A549 (cell line): ENCODE measurements at places on chromosomes 3 and 15.

DNA sequence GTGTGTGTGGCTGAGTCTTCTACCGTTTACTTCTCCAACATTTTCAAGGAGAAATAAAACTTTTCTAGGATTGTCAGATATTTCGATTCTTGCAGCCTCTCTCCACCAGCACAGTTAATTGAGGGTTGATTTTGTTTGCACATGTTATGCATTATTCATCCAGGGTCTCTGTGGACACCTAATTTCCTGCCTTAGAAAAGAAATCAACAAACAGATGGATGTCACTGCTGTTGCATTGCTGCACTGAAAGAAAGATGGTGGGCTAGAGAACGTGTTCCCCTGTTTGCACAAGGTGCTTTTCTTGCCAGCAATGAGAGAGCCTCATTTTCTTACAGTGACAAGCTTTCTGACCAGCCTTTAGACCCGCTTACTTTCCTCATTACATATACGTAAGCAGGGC is 150.0 kb downstream of the CLSTN2 start:
- no peak for DNase-seq

DNA sequence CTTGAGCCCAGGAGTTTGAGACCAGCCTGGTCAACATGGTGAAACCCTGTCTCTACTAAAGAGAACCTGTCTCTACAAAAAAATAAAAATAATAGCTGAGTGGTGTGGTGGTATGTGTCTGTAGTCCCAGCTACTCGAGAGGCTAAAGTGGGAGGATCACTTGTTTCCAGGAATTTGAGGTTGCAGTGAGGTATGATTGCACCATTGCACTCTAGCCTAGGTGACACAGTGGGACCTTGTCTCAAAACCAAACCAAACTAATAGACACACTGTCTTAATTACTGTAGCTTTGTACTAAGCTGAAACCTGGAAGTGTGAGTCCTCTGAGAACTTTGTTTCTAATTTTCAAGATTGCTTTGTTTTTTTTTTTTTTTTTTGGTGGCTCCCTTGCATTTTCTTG is 30.4 kb downstream of the MGA start:
- DNase-seq = no peak

DNA sequence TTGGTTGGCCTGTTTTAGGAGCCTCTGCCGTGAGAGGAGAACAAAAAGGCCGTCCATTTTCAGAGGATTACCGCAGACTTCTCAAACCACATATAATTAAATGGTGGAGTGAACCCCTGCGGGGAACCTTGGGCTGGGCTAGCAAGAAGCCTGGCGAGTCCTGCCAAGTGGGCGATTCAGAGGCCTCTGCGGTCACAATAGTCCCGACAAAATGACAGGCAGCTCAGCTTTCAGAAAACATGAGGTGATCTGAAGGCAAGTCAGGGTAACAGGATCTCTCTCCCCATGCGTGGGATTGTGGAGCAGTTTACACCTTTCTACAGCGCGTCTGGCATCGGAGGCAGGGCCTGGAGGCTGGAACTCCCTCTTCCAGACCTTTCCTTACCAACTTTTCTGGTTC is 134.8 kb downstream of the ASB7 start:
- DNase-seq = no peak

DNA sequence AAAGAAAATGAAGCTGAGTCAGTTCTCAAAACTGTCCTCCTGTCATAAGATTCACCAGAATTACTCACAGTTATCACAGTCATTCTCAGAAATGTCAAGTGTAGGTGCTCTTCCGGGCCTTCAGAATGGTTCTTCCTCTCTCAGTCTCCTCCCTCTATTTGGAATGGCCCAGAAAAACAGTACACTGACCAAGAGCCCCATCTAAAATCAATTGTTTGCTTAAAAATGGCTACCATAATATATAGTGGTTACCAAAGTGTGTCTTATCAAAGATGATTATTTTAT is 99.8 kb downstream of the MECOM start:
- DNase-seq = no peak

DNA sequence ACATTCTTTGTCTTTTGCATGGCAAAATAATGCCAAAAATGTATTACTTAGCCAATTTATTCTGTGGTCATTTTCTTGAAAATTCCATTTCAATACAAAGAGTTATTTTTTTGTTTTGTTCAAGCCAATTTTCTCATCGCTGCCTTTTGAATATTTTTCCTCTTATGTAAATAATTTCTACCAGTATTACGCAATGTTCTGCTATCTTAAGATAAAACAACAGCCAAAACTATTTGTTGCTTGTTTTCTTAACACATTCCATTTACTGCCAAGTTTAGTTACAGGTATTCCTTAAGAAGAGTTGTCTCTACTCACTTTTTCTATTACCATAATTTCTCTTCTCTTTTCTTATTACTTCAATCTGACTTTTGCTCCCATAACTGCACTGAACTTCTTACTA is 163.1 kb downstream of the ROBO1 start:
- DNase-seq = no peak

- no peak for DNase-seq
These were observed 74.9 kb downstream of the ADCY5 start for GRCh38 chr3:123374016-123374415.

DNA sequence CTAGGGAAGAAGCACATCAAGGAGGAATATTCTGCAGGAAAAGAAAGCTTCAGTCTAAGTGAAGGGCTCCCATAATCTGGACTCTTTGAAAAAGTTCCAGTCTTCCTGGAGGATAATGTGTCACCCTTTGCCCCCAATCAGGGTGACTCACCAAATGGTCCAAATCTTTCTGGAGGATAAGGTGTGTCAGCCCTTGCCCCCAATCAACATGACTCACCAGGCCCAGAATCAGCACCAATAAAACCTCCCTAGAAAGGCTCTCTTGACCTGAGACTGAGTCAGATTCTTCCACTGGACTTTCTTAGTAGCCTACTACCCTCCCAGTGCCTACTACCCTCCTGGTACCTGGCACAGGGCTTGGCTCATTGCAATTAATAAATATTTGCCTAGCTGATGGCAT is 9.5 kb upstream of the ARL14 start:
- DNase-seq = peak; percentile 21

DNA sequence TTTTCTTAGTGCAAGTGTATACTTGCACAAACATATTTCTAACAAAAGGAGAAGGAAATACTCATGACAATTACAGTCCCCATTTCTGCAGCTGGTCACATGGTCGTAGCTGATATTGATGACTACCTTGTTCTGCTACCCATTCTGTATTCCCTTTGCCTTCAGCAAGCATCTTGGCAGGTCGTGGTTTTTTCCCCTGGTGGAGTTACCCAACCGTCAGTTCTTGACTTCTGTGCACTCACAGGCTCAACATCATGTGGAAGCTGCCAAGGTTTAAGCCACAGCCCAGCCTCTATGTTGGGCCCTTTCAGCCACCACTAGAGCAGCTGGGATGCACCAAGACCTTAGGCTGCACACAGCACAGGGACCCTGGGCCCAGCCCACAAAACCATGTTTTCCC is 56.1 kb downstream of the VGLL3 start:
- no peak for DNase-seq

- no peak for DNase-seq
These were observed 289.7 kb downstream of the MAGI1 start for GRCh38 chr3:65749066-65749465.

DNA sequence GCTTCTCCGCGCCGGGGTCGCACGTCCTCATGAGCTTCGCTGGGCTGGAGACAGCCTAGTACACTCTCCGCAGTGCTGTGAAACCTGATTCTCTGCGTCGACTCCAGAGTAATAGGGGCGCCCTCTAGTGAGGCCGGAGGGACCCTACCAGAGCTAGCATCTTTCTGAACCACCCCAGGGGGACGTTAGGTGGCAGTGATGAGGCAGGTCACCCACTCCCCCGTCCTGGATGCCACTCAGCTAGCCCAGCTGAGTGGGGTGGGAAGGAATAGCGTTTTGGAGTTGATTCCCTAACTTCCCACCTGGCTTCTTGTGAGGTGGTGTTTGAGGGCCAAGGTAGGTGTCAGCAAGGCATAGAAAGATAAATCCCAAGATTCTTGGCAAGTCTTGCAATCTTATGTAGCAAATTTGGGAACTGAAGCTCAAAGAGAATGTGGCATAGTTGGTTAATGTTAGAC is 4.0 kb downstream of the DUOXA2 start:
- DNase-seq = peak; percentile 85

- DNase-seq = no peak
These were observed at the start of gene OSTN for GRCh38 chr3:191198932-191199331. Gene OSTN (plus strand): TSS chr3:191199241. CDS start chr3:191212533, 13,292 bp downstream.

- DNase-seq = no peak
These were observed 52.1 kb downstream of the BSN start for GRCh38 chr3:49606427-49606826.

- DNase-seq = no peak
These were observed 31.5 kb upstream of the RPS17 start for GRCh38 chr15:82571722-82572222.

DNA sequence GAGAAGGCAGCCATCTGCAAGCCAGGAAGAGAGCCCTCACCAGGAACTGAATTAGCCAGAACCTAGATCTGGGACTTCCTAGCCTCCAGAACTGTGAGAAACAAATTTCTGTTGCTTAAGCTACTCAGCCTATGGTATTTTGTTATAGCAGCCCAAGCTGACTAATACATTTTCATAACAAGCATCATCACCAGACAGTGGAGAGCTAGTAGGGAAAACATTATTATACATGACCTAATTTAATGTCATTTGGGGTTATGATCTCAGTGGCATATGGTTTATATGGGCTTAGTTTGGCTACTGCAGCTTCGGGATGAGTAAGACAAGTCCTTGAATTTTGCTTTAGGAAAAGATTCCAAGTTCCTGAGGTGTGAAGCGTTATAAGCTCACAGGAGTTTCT is 35.6 kb downstream of the LNP1 start:
- no peak for DNase-seq

- peak; percentile 64 for DNase-seq
These were observed 533 bp downstream of the ARF4 start for GRCh38 chr3:57596495-57597126.

GRCh38 chr3:104956620-104957345 is 409.9 kb upstream of the ALCAM start:
- no peak for DNase-seq

GRCh38 chr15:29102911-29103823 is 166.5 kb downstream of the NSMCE3 start:
- DNase-seq = no peak

DNA sequence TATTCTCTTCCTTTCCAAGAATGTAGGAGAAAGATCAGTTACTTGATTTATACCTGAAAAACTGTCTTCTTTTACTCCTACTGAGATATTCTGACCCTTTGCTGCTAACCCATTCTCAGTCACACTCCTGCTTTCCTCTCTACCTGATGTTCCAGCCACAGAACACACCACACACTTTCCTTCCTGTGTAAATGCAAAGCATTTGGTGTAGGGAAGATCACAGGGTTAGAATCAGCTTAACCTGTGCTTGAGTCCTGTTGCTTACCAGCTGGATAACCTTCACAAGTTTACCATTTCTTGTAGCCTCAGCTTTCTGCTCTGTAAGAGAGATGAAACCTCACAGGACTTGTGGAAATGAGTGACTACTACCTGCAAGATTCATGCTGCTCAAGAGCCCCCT is 489.8 kb upstream of the GOLIM4 start:
- no peak for DNase-seq

- DNase-seq = no peak
These were observed 25.4 kb downstream of the CXCR6 start for GRCh38 chr3:45968706-45969105.

GRCh38 chr3:130515755-130516154 is 1.2 kb upstream of the COL6A6 start:
- no peak for DNase-seq

DNA sequence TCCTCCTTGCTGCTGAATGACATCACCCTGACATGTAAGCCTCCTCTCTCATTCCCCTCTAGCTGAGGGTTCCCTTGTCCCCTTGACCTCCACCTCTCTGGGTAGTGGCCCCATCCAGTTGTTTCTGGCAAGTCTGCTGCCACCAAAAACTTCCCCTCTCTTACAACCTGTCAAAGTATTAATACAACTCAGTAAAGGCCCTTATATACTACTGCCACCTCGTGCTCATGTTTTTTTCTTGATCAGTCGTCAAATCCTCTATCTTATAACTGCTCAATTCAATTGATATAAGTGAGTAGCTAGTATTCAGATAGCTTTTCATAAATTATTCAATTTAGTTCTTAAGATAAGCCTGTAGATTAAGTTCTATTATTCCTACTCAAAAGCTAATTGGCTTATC is 249.6 kb downstream of the MBNL1 start:
- DNase-seq = no peak

DNA sequence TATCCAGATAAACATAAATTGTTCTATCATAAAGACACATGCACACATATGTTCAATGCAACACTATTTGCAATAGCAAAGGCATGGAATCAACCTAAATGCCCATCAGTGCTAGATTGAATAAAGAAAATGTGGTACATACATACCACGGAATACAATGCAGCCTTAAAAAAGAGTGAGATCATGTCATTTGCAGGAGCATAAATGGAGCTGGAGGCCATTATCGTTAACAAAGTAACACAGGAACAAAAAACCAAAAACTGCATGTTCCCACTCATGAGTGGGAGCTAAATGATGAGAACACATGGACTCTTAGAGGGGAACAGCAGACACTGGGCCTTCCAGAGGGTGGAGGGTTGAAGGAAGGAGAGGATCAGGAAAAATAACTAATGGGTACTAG is 79.2 kb downstream of the SH3GL3 start:
- DNase-seq = no peak

DNA sequence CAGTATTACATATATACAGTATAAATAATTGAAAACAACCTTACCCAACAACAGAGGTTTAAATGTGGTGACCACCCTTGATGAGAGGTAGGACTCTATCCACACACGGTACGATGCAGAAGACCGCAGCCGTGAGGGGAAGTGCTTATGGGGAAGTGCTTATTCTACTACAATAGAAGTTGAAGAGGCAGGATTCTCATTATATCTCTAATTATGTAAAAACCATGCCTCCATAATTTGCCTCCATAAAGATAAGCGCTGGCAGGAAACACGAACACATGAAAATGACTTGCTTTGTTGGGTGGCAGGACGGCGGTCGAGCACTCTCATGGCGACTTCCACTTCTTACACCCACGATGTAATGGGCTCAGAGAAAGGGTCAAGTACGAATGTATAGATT is 7.2 kb upstream of the MUC13 start:
- no peak for DNase-seq
